ENCODE measurements at places on chromosomes 2 and 18.

GRCh38 chr2:68031542-68032160 is 31.2 kb downstream of the C1D start:
- DNase-seq, result no peak

DNA sequence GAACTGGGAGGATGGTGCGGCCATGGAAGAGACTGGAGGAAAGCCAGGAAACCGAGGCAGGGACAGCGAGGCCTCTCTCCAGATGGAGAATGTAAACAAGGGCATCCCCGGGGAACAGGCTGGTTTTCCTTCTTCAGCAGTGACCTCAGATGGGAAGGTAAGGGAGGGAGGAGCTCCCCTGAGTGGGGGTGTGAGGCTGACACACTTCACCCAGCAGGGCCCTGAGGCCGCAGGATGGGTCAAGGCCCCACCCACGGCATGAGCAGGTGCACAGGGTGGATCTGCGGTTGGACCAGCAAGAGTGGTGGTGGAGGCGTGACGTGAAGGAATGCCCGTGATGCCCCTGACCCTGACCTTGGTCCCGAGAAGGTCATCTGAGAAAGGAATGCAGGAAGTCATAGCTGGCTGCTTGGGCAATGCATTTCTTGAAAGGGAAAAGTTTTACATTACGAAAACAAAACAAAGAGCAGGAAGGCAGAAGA is 48.1 kb downstream of the ADCY3 start:
- no peak for DNase-seq

DNA sequence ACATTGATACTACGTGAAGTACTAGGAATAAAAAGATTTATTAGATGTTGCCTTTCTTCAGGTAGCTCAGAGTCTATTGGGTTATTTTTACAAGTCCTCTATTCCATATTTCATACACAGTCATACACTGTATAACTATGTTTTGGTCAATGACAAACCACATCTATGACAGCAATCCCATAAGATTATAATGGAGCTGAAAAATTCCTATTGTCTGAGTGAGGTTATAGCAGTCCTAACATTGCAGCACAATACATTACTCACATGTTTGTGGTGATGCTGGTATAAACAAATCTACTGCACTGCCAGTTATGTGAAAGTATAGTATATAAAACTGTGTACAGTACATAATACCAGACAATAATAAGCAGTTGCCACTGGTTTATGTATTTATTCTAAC is 595.1 kb downstream of the MBD2 start:
- no peak for DNase-seq

DNA sequence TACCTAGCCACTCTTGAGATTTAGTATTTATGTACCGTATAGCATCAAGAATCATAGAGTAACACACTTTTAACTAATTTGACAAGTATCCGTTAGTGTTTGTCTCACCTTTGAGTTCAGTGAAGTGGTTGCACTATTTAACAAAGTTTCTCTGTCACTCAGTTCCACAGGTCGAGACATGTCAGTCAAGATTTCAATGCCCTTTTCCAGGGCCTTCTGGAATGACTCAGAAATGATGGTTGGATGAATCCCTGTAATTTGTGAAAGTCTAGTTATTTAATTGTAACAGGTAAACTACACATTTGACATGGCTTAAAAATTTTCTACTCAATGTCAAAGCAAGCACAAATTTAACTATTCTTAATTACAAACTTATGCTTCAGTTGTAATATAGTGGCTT is 9.7 kb downstream of the CCT4 start:
- DNase-seq, result no peak

DNA sequence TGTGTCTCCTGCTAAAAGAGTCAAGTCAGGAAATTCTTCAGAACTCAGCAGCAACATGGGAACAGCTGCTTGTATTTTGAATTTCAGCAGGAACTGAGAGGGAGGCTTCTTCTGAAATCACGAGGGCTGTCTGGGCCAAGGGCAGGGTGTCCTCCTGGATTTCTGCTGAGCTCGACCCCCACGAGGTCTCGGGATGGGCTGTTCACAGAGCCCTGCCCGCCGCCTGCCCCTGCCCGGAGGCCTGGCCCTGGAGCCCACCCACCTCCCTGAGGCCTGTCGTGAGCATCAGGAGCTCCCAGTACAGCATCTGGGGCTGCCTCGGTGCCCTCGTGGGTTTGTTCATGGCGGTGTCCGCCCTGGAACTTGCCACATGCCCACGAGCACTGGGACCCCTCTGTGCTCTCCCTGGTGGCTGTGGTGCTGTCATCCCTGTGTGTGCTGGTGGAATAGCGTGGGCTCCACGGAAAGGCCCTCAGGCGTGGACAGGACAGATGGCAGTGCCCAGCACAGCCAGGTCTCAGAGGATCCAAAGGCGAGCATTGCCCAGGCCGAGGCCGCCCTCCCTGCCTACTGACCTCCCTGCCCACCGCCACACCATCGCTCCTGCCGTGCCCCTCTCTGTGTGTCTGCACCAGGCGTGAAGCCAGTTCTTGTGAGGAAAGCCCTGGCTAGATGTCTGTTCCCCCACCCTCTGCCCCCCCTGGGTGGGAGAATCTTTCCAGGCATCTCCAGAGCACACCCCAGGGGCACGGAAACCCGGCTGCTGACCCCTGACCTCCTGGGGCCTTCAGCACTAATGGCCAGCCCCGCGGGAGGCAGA is 25.9 kb downstream of the RAMP1 start:
- DNase-seq, result no peak

GRCh38 chr2:27653397-27653796 is 10.0 kb downstream of the SUPT7L start:
- DNase-seq, result no peak

DNA sequence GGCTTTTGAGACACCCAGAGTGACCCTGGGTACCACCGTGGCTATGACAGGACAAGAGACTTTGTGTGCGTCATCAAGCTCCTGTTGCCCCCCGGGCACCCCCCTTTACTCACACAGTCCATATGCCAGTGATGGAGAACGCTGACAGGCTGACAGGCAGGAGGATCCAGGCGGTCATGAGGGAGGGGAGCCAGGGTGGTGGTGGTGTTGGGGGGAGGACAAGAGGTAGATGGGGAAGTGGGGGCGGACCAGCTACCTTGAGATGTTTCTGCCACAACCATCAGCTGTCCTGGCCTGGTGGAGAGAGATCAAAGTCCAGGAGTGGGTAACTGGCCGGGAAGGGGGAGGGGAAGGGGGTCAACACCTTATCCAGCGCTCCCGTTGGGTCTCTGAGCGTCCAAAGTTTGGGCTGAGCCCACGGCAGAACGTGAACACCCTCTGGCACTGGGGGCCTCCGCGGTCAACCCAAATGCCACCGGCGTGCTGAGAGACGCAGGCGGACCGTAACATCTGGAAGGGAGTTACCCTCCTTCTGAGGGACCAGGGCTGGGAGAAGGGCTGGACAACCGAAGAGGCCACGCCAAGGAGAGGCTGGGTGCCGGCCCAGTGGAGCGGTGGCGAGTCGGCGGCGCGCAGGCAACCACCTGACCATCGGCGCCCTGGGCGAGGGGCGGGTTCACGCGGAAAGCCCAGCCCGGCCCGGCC is 575 bp downstream of the TMEM150A start:
- no peak for DNase-seq

- DNase-seq, result no peak
Observed at GRCh38 chr18:67363694-67364093, 152.8 kb downstream of the DSEL start.

- DNase-seq, result no peak
Observed at GRCh38 chr2:138615257-138615656, 113.7 kb downstream of the SPOPL start.

DNA sequence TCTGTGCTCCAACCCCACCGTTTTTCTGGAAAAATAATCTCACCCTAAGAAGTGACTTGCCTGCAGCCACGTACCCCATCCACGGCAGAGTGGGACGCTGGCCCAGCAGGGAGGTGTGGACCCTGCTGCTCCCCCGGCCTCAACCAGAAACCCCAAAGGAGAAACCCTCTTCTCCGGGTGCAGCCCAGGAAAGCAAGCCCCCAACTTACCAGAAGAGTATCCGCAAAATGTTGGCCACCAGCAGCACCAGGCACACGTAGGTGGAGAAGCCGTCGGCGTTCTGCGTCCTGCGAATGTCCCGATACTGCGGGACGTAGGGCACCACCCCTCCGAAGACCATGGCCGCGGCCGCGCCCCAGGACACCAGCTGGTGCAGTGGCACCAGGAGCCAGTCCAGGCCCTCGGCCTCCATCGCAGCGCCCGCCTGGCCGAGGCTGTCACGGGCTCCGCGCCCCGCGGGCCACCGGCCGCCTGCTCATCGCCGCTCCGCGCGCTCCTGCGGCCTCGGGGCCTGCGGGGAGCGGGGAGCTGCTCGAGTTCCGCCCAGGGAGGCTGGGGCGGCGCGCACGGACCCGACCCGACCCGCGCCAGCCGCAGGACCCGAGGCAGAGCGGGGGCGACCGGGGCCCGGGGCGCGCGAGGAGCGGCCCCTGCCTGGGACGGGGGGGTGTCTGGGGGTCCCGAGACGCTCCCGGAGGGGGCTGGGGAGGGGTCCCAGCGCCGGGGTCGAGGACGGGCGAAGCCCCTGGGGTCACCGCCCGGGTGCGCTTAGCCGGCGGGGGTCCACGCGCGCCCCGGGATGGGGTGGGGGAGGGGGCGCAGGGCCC is 725 bp downstream of the SLC66A2 start:
- DNase-seq, result no peak

GRCh38 chr2:120883607-120884440 is 148.2 kb downstream of the GLI2 start:
- DNase-seq, result no peak

GRCh38 chr18:60182223-60182622 is 190.4 kb downstream of the MC4R start:
- no peak for DNase-seq

- no peak for DNase-seq
Observed at GRCh38 chr2:42878581-42878980, 86.2 kb upstream of the HAAO start.

DNA sequence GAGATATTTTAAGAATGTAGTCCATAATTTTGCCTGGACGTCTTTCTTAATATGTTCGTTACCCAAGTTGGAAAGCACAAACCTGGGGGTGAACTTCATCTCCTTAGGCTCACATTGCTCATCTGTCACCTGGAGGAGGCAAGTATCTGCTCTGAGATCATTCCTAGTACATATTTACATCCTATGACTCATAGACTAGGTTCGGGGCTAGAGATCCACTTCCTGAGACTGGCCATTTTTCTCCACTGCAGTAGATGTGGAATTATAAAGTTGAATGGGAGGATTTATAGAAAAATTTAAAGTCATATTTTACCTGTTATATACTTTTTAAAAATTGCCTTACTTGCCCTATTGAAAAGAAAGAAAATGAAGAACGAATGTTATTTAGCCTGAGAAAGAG is 77.5 kb upstream of the PROKR1 start:
- no peak for DNase-seq

GRCh38 chr18:23880931-23881617 is 133.5 kb upstream of the TTC39C start:
- no peak for DNase-seq

DNA sequence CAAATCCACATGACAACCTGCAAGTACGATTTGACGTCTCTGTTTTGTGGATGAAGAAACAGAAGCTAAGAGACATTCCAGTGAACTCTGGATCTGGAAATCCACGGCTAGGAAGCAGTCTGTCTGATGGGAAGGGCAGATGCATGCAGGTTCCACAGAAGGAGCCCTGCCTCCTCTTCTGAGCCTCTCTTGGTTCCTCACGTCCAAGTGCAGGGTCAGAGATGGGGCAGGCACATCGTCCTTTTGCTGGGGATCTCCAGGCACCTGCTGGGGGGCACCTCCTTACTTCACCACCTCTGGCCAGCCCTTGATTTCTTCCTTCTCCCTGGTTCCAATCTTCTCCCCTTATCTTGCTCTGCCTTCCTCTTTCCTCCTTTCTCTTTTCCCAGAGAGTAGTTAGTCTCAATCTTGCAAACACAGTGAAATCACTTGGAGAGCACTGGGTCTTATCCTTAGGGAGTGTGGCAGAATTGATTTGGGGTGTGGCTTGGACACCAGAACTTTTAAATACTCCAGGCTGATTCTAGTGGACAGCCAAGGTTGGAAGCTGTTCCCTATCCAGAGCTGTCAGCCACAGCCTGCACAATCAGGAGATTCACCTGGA is 137.8 kb downstream of the BCL2 start:
- DNase-seq, result no peak

DNA sequence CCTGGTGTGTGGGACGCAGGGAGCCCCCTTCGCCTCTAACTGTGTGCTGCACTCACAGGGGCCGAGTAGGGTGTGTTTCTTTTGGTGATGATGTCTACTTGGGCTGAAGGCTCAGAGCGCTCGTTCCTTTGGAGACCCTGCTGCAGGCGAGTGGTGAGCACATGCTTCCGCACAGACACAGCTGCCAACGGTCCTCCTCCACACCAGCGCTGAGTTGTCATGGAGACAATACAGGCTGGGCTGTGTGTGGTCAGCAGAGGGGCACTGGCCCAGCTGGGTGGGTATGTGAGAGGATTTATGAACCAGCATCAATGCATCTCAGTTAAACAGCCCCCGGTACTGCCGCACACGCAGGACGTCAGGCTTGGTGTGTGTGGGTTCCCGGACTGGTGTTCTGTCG is 143.5 kb downstream of the SH3RF3 start:
- no peak for DNase-seq

DNA sequence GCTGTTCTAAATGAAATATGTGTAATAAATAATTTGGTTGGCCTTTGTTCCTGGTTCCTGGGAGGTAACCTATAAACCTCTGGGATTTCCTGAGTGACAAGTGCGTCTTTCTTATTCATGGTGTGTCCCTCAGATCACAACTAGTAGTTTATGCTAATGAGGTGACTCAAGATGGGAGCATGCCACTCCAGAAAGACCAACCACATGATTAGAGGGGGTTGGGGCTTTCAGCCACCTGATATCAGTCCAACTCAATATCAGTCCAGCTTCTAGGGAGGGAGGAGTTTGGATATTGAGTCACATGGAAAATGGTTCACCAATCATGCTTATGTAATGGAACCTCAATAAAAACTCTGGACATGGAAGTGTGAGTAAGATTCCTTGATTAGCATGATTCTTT is 96.6 kb downstream of the QPCT start:
- no peak for DNase-seq
